Forelimb muscle (tissue), 1 donor: ENCODE measurements at places on chromosomes 3 and 15. TPM values are rescaled to one million over a fixed set of nuclear protein-coding genes. Genes with fewer than 3 reads are reported as not detected.

DNA sequence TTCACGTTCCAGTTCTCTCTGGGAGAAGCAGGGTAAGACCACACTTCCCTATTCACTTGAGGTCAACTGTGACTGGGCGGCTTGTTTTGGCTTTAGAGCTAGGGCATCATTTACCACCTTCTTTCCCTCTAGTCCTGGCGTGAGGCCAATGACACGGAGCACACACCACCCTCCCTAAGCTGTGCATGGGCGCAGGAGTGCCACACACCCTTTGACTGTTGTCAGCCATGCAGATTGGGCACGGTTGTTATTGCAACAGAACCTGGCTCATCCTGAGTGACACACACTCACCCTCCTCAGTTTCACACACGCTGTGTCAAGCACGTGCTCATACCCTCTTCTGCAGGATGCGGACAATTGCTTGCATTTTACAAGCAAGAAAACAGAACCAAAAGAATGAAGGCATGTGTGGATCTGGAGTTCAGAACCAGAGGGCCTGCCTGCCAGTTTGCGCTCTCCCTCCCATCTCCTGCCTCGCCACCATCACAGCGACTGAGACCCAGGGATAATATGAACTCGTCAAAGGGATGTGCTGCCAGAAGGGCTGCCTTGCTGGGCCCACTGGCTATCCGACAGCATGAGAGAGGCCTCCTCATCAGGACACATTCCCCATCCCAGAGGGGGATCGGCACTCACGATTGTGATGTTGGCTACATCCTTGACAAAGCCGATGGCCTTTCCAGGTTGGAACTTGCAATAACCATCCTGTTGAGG is 17.6 kb downstream of the CTSH start:
- no peak for DNase-seq

DNA sequence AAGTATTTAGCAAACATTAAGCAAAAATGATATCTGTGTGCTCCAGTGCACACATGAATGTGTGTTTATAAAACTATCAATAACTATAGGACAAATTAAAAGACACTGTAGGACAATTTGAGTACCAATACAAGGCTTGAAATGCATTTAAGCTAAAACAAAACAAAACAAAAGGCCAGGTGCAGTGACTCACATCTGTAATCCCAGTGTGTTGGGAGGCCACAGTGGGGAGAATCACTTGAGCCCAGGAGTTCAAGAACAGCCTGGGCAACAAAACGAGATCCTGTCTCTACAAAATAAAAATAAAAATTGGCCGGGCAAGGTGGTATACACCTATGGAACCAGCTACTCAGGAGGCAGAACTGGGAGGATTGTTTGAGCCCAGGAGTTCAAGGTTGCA is 50.7 kb downstream of the CSNK1G1 start:
- no peak for DNase-seq

DNA sequence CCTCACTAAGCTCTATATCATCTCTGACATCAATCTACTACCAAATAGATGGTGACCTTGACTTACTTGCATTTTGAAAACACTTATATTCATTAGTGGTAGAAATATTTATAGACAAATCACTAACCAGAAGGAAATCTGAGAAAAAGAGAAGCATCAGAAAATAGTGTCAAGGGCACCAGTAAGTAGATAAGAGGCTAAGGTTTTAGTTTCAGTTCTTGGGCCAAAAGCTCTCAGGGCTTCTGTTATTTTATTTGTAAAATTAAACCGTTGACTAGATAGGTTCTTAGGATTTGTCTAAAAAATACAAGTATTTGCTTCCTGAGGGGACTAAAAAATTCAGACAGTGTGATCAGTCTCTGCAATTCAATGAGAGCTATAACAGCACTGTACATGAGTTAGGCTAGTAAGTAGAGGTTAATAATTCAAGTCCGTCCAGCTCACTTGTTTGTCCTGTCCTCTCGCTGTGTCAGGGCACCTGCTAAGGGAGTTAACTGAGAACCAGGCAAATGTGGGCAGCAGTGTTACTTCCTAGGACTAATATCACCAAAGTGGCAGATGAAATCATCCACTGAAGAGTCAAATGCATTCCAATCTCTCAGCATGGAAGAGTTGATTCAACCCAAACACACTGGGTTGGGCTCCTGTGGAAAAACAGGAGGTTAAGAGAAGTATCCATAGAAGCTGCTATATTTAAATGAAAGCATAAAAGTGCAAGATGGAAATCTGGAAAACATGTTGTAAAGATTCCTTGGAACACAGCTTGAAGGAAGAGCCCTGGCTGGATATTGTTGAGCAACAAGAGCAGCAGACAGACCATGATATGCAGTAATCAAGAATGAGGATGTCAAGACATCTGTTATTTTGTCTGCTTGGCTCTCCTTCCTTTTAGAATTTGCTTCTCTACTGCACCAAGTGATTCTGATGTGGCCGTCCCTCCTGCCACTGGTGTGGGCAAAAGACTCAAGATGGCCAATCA is 134.9 kb upstream of the ZBTB20 start:
- no peak for DNase-seq

GRCh38 chr3:70703305-70704102 is 391.1 kb upstream of the MDFIC2 start:
- no peak for DNase-seq

HYAL3 gene
- 2.3 TPM for polyA plus RNA-seq

SAMD7 gene
- polyA plus RNA-seq = not detected

PTPRG gene
- 24.2 TPM for polyA plus RNA-seq

DNA sequence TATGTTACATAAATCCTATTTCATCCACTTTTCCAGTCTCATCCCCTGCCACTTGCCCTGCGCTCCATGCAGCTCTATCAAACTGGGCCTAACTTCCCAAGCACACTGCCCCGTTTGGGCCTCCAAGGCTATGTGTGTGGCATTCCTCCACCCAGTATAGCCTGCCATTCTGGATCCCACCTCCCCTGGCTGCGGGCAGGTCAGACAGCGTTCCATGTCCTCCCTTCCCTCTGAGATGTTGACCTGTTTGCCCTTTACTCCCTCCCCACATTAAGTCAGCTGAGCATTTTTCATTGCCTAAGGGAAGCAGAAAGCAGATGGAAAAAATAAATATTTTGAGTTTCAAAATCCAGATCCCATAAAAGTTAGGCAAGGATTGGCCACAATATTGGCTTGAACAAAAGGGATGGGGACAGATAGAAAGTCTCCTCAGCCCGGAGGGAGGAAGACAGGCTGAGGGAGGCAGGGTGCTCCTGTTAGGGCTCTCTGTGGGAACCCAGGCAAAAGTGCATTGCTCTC is 73.3 kb downstream of the CYP19A1 start:
- DNase-seq = no peak

GRCh38 chr3:58742239-58742638 is 75.7 kb upstream of the FAM3D start:
- DNase-seq = no peak

GRCh38 chr3:190941694-190942260 is 79.3 kb upstream of the GMNC start:
- no peak for DNase-seq

GRCh38 chr15:100769043-100769974 is 110.3 kb upstream of the ALDH1A3 start:
- DNase-seq = no peak

GRCh38 chr3:25007974-25008658 is 419.9 kb upstream of the RARB start:
- peak; percentile 49 for DNase-seq

DNA sequence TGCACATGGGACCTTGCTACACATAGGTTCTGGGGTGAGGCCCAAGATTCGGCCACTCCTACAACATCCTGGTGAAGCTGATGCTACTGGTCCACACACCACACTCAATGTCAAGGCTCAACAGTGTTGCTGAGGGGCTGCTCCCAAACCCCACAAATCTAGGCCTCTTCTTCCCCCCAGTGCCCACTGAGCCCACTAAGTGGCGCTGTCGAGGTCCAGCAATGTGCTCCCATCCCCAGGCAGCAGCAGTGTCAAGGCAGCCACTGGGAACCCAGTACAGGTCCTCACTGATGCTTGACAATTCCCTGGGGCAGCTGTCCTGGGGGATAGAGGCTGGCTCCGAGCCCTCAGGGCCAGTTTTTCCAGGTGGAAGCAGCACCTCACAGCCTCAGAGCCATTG is 21.5 kb downstream of the SCN5A start:
- DNase-seq = no peak

FGF7 gene
- polyA plus RNA-seq = 13.4 TPM

REC114 gene
- polyA plus RNA-seq = not detected

DNA sequence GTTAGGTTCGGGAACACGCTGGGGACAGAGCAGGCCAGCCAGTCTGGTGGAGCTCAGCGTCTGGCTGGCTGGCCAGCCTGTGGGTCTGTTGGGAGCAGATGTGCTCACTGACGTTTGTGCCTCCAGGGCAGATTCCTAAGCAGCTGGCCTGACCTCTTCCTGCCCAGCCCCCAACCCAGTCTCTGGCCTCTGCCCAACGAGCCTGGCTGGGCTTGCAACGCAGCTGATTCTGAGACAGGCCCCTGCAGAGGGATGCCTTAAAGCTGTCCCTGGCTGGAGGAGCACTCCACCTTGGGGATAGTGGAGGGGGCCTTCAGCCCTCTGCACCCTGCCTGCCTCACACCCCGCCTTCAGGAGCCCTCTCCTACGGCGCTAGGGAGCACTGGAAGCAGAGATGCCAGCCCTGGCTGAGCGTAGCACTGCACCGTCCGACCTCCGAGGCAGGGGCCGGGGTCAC is 46.0 kb downstream of the KLF13 start:
- no peak for DNase-seq

DNA sequence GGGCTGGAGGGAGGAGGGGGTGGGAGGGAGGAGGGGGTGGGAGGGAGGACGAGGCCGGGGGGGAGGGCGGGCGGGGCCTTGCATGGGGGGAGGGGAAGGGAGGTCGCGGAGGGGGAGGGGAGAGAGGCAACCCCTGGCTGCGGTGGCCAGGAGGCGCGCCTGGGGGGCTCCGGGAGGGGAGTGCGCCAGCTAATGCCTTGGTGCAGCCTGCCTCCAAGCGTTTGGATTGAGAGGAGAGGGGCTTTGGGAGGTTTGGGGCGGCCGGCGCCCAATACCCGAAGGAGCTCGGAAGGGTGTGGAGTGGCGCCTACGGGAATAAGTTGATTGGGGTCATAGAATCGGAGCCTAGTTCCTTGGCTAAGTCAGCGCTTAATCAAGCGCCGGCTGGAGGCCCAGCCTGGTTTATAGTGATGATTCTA is 557 bp downstream of the TFG start:
- DNase-seq = no peak

GRCh38 chr15:39513936-39514335 is 66.9 kb upstream of the THBS1 start:
- DNase-seq = no peak

GP9 gene
- polyA plus RNA-seq = 0.42 TPM

NR2F2 gene
- 39.0 TPM for polyA plus RNA-seq

GRCh38 chr15:41990243-41990605 is 17.9 kb upstream of the EHD4 start:
- DNase-seq = no peak

KIAA1143 gene
- 30.6 TPM for polyA plus RNA-seq

PLEKHO2 gene
- 13.1 TPM for polyA plus RNA-seq

- DNase-seq = no peak
Observed at GRCh38 chr15:34613301-34613700, 29.9 kb upstream of the GOLGA8B start.

RGMA gene
- 65.4 TPM for polyA plus RNA-seq

- no peak for DNase-seq
Observed at GRCh38 chr15:88872106-88872505, 23.2 kb downstream of the HAPLN3 start.
